Astrocyte of the spinal cord (primary cell): ENCODE measurements at places on chromosomes 7 and 10.
A peak's percentile ranks its signal among the peaks of the same experiment; 100 is the strongest.

GRCh38 chr7:52705768-52706167 lies 329.7 kb upstream of the POM121L12 start:
- DNase-seq, result no peak

DNA sequence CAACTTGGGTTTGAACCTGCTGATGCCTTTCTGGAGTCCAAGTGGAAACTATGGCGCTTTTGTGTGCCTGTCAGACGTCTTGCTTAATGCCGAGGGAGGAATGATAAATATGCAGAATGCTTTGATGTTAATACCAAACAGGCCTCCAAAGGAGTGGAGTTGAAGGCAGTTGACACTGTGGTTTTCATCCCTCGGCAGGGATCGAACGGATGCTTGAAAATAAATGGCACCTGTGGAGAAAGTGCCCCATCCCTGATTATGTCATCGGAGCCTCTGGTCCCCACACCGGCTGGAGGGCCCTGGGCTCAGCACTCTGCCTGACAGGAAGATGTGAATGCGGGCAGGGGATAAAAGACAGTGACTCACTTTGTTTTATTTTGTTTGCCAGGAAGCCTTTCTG lies 148.7 kb upstream of the GPR26 start:
- no peak for DNase-seq

GRCh38 chr7:25802057-25802456 lies 349.9 kb upstream of the NFE2L3 start:
- DNase-seq, result no peak

DNA sequence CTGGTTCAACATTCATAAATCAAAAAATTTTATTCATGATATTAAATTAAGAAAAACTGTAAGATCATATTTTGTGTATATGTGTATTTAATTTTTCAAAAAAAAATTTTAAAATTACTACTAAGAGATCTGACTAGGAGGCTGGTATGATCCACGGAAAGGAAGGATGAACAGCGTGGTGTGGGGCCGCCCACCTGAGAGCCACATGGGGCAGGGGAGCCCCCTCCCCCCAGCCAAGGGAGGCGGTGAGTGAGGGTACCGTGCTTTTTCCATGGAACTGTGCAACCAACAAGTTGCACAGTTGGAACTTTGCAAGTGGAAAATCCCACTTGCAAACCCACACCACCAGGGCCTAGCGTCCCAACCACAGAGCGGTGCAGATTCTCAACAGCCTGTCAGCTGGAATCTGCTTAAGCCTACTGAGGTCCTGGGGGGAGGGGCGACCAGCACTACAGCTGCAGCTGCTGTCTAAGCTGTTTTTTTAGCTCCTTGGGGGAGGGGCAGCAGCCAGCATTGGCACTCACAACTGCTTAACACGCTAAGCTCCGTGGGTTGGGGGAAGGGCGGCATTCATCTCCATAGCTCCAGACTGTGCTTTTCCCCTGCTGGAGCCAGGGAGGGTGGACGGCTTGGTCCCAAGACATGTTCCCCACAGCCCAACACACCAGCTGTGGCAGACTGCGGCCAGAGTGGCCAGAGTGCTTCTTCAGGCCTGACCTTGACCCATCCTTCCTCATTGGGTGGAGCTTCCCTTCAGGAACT lies 94.2 kb upstream of the IGFBP3 start:
- DNase-seq, result peak; percentile 23

GRCh38 chr10:48249763-48250351 lies 24.6 kb downstream of the FRMPD2 start:
- DNase-seq, result no peak

GRCh38 chr7:54563329-54563916 lies 21.2 kb downstream of the VSTM2A start:
- no peak for DNase-seq

GRCh38 chr10:132554991-132555647 lies 17.5 kb downstream of the INPP5A start:
- DNase-seq, result no peak

DNA sequence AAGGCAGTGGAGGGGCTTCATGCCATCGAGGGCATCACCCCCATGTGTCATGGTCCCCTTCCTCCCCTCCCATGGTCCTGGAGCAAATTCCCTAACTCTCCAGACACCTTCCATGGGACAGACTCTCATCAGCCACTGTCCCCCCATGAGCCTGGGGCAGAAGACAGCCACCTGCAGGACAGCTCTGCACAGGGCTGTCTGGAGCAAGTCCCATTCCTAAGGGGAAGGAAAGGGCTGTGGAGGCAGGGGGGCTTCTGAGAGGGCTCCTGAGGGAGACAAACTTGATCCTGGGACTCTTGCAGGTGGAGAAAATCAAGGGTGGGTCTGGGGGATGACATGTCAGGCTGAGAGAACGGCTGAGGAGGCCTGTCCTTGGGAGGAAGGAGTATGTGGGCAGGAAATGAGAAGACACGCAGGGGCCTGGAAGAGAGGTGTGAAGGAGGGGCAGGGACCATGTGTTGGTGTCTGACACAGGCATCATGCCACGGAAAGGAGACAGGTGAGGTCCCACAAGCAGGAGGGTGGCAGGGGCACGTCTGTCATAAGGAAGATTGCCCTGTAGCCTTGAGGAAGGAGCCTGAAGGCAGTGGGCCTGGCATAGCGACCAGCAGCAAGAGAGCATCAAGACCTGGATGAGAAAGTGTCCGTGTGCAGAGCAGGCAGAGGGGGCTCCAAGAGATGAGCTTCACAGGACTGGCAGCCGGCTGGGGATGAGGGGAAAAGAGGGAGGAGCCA lies 14.4 kb upstream of the GDF10 start:
- no peak for DNase-seq

DNA sequence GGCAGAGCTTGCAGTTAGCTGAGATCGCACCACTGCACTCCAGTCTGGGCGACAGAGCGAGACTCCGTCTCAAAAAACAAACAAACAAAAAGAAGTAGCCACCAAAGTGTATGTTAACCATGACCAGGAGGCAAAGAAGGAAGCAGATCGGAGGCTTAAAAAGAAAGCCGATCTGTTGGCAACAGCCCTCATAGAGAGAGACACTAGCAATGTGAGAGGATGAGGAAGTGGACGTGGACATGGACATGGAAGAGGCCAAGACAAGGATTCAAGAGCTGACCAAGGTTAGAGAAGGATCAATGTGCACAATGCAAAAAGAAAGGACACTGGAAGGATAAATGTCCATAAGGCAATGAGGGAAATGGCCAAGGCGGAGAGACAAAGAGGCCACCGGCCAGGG lies 14.9 kb upstream of the ADCK2 start:
- DNase-seq, result no peak

GRCh38 chr7:954330-955238 lies at the start of gene ADAP1:
ADAP1 (minus strand) TSS chr7:954680; CDS start chr7:954477, 203 bp downstream.
- no peak for DNase-seq

- DNase-seq, result no peak
Observed at GRCh38 chr10:93259126-93259525, 185.4 kb downstream of the CYP26A1 start.

DNA sequence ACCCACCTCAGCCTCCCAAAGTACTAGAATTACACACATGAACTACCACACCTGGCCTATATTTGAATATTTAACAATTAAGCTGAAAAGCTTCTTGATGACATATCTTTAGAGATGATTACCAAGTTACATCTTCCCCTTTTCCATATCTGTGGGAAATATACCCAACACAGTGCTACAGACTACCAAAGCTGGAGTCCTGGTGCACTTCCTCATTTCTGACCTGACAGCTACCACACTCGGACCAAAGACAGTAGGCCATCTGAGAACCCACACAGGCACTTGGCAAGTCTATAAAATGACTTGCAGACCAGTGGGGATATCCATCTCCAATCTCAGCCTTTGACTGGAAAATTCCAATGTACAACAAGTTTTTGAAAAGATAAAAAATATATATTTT lies 270.4 kb upstream of the KLF14 start:
- no peak for DNase-seq

DNA sequence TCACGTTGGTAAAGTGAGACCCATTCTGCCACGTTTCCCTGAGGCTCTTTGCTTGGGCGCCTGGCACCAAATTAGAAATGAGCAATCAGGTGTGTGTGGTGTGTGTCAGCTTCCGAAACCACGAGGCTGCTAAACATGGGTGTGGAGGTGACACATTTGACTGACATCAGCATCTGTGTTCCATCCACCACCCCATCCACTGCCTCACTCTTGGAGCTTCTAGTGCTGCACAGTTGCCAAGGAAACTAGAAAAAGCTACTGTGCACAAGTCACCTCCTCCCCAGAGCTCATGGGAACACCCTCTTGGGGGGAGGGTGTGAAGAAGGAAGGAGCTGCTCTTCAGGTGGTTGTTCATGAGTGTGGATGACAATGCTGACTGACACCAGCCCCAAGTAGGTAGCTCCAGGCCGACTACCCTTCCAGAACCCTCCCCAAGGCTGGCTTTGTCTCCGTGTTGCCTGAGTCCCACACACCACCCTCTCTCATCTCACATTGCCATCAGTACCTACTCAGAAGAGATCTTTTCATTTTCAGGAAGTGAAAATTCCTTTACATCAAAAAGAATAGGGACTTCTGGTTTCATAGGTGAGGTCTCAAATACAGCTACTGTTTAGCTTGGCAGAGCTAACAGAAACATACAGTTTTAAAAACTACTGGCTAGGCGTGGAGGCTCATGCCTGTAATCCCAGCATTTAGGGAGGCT lies 152.2 kb downstream of the TMEM178B start:
- no peak for DNase-seq

- DNase-seq, result peak; percentile 88
Observed at GRCh38 chr7:85068799-85069198, 118.1 kb downstream of the SEMA3D start.

- peak; percentile 18 for DNase-seq
Observed at GRCh38 chr10:50510517-50511473, 113.0 kb downstream of the SGMS1 start.

- DNase-seq, result peak; percentile 65
Observed at GRCh38 chr10:101441541-101442455, 87.8 kb downstream of the BTRC start.

GRCh38 chr10:86657011-86657395 lies 2.7 kb downstream of the OPN4 start:
- no peak for DNase-seq

DNA sequence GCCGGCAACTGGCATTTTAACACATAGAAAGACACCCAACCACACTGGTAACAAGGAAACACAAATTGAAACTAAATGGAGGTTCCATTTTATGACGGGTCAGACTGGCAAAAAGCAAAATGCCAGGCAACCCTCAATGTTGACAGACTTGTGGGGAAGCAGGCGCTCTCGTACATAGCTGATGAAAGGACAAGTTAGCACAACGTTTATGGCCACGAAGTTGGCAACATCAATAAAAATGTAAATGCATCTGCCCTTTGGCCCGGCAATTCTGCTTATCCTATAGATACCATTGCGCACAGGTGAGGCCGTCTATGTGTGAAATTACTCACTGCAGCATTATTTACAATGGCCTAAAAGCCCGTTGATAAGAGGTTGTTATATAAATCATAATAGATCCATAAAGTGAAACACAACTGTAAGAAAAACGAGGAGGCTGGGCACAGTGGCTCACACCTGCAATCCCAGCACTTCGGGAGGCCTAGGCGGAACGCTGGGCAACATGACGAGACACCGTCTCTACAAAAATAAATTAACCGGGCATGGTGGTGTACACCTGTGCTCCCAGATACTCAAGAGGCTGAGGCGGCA lies 39.8 kb downstream of the FOXL3 start:
- no peak for DNase-seq

DNA sequence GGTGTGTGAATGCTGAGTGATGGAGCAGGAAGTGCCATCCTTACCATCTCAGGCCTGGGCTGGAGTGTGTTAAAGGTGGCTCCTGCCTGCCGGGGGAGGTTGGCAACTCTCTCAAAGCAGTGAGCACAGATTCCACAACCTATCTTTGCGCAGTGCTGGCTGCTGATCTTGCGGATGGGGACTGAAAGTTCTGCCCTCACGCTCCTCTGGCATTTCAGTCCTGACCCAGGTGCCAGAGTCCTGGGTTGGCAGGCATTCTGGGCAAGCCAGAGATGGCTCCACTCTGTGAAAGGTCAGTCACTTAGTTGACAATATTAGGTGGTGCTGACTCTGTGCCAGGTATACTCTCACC lies 315.5 kb downstream of the RPS24 start:
- no peak for DNase-seq

DNA sequence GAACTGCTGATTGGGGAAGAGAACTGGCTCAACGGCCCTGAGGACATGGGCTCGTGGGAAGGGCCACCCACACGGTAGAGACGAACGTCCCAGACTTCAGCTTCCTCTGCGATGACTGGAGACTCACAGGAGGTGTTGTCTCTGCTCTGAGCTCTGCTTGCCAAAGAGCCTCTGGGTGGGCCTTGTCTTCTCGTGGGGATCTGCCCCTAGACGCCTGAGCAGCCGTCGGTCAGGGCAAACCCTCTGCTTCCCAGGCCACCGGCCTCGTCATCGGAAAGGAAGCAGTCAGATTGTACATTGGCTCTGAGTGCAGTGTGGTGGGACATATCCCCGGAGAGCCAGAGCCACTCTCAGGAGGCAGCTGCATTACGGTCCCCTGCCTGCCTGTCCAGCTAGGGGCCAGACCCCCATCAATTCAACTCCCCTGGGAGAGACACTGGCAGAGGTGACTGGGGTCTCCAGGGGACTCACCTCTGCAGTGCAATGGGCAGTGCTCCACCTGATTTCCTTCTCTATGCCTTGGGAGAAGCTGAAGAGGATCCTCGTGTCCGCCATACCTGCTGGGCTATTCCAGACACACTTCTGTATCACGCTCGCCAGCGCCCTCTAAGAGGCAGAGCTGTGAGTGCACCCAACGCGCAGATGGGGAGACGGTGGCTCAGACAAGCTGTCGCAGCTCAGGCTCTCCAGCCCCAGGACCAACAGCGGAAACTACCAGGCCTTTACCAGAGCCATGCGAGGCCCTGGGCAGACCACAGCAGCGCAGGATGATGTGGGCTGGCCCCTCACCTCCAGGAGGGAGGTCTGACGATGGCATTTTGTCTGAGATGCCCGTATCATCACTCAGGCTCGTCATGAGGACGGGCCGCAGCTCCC lies 227.4 kb downstream of the TCERG1L start:
- DNase-seq, result no peak

- DNase-seq, result peak; percentile 8
Observed at GRCh38 chr10:5343561-5343960, 21.2 kb upstream of the UCN3 start.

DNA sequence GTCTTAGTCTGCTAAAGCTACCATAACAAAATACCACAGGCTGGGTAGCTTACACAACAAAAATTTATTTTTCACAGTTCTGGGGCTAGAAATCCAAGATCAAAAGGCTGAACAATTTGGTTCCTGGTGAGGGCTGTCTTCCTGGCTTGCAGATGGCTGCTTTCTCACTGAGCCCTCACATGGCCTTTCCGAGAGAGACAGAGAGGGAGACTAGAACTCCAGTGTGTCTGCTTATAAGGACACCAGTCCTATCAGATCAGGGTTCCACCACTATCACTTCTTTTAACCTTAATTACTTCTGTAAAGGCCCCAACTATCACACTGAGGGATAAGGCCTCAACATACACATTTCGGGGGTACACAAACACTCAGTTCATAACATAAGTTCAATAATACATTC lies 527.4 kb upstream of the VSTM2A start:
- DNase-seq, result no peak
